Mucosa of gallbladder (tissue), 1 donor: ENCODE measurements at places on chromosomes 5 and 9. TPM values are rescaled to one million over a fixed set of nuclear protein-coding genes. Genes with fewer than 3 reads are reported as not detected.

- no peak for DNase-seq
Observed at GRCh38 chr5:113922343-113922742, 408.8 kb downstream of the YTHDC2 start.

The RNF183 gene
- 5.3 TPM for total RNA-seq

DNA sequence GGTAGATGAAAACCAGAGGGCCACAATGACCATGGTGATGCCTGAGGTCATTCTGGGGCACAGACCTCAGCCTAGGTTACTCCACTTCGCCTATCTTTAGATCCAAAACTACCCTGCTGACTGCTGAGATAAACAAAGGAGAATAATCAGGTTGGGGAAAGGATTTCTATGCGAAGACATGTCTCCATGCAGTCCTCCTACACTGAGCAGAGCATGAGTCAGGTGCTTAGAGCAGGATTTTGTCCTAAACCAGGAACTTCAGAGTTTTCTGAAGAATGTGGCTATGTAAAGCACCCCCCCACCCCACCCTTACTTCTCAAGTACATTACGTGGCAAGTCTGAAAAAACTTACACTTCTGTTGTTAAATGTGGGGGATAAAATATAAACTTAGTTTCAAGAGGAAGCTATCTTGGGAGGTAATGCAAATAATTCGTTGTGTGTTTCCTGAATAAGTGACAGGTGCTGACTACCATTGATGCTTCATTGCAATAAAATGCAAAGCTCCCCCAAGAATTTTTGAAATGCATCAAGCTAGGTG, 19.4 kb downstream of the PDCD1LG2 start:
- no peak for DNase-seq

- no peak for DNase-seq
Observed at GRCh38 chr5:36723912-36724311, 117.5 kb downstream of the SLC1A3 start.

The GBGT1 gene
- total RNA-seq, result 26.5 TPM

The QRFP gene
- not detected for total RNA-seq

GRCh38 chr5:121795511-121795910, 56.2 kb upstream of the FTMT start:
- no peak for DNase-seq

The CDO1 gene
- 10.8 TPM for total RNA-seq
